Midbrain (tissue), 1 donor: ENCODE measurements at places on chromosomes 7 and 10.

GRCh38 chr10:122196218-122196617 is 74.9 kb upstream of the BTBD16 start:
- no peak for DNase-seq

DNA sequence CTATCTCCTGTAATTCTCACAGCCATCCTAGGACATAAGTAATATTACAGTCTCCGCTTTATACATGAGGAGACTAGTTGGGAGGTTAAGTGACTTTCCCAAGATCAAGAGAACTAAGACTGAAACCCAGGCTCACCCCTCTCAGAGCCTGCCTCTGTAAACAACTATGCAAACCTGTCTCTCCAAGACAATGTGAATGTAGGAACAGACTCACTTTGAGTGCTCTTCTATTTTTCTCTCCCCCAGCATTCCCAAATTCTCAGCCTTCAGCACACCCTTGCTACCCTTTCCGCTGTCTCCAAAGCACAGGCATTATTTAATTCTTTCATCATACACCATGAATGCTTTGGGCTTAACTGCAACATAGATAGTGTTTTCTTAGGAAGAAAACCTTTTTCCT is 13.6 kb downstream of the ACTA2 start:
- no peak for DNase-seq

DNA sequence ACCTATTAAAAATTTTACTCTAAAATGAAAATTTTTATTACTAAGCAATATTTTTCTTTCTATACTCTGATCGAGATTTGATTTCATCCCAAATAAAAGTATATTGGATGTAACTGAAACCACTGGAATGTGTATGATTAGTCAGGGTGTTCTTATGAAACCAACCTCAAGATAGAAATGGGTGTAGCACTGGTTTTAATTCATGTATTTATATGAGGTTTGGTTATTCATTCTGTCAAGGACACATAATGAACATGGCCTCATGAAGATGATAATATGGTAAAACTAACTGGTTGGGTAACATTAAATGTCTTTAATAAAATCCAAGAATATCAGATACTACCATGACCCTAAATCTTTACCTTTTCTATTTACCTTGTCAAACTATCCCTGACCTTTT is 197.7 kb downstream of the SEMA3A start:
- DNase-seq: no peak

DNA sequence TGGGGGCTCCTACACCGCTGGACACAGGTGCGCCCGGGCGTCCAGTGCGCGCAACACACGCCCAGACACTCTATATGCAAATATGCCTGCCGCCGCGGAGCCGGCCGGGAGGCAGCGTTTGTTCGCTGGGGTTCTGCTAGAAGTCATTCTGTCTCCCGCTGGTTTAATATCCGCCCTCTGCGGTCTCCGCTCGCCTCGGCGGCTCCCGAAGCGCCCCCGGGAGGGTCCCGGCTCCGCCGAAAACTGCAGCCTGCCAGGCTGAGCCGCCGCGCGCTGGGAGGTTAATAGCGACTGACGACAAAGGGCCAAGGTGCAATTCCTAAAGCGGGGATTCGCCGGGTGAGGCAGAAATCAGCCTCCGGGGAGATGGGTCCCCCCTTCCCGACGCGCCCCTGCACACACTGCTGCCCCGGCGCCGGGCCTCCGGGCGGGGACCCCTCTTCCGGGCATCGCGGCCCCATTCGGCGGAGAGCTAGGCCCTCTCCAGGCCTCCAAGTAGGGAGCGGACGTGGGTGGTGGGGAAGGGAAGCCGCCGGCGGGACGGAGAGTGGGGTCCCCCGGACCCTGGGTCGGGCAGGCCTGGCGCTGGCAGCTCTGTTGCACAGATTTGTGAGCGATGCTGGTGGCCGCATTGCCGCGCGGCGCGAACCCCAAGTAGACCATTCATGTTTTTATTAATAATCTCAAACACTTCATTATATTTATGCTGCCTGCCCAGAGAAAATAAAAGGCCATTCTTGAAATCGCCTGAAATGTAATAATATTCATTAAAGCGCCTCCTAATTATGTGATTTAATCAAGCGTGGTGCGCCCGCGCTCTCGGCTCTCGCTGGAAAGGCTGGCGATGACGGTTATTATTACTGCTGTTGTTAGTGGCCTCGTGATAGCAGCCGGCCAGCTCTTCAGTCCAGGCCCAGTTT is 9.1 kb downstream of the EN2 start:
- no peak for DNase-seq

GRCh38 chr10:7121154-7121797 is 289.6 kb downstream of the SFMBT2 start:
- DNase-seq: peak; percentile 79

- DNase-seq: no peak
Observed at GRCh38 chr10:100696477-100696901, 48.9 kb upstream of the PAX2 start.

GRCh38 chr10:22550732-22551131 is 163.6 kb downstream of the PIP4K2A start:
- peak; percentile 56 for DNase-seq

GRCh38 chr10:53930648-53931047 is 870.4 kb downstream of the PCDH15 start:
- no peak for DNase-seq

DNA sequence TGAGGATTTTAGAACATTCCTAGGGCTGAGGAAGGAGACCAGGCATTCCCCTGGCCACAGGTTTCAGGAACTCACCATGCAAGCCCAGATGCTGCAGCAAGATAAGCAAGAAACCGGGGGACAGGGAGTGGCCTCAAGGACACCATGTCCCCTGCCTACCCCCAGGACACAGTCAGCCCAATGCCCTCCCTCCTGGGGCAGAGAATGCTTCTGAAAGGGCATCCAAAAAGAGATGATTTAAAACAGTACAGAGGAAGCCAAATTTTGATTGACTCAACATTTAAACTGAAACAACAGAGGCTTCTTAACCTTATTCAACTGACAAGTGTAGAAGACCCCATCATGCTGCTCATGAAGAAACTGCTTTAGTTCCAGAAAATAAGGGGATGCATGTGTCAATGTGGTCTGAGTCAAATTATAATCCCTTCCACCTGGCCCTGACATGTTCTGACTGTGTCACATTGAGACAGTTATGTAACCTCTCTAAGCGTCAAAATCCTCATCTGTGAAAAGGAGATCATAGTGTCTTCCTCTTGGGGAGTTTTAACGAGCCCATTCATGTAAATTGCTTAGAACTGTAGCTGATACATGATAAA is 60.0 kb downstream of the ICA1 start:
- DNase-seq: no peak

- DNase-seq: no peak
Observed at GRCh38 chr10:53357587-53357986, 585.0 kb upstream of the MBL2 start.

DNA sequence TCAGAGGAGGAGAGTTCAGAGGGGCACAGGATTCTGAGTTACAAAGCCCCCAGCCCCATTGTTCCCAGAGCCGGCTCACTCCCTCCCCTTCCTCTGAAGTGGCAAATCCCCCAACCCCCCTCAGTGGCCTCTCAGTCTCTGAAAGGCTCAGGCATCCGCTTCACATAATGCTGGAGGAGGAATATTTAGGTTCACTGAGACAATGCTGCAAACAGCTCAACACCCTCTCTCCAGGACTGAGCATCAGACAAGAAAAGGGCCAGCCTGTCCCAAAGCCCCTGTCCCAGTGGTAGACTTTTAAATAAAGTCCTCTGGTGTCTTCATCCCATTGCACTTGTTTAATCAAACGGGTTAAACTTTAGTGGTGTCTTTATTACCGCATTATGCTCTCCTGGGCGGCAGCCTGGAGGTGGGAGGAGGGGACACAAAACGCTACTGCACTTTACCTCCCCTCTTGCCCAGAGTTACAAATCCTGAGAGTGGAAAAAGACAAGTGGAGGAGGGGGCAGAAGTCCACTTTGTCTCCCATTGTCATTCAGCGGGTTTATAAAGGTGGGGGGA is 257.9 kb downstream of the FGFR2 start:
- DNase-seq: no peak

DNA sequence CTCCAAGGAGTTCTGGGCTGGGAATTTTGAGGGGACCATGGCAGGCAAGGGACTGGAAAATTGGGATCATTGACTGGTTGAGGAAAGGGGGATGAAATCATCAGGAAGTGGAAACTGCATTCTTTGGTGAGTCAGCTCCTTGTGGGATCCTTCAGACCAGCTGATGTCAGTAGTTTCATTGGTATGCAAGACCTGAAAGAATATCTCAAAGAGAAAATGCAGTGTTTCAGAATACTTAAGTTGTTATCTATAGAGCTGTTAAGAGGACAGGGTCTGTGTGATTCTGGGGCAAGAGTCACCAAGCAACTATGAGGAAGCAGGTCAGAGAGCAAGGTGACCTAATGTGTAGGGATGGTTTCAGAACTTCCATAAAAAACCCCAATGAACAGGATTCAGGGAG is 595.9 kb upstream of the AUTS2 start:
- DNase-seq: no peak

DNA sequence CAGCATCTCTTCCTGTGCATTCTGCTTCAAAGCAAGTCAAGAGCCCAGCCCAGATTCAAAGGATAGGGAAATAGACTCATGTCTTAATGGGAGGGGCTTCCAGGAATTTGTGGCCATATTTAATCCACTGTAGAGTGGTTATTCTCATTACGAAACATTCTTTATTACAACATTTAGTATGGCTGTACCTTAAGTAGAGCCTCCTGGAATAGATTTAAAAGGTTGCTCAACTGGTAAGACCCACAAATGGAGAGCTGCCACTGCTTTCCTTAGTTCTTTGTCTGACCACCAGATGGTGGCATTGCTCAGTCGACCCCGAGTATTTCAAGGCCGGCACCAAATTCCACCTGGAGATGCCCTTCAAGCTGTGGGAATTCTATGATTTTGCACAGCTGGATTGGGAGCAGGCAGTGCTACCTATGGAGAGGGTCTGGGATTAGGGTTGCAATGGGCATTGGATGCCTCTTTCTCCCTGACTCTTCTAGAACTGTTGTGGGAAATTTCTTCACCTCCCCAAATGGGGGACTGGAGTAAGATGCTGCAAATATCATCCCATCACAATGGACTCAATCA is 102.2 kb downstream of the RBM20 start:
- peak; percentile 52 for DNase-seq

- DNase-seq: no peak
Observed at GRCh38 chr7:16926861-16927260, 45.1 kb upstream of the AGR3 start.

GRCh38 chr7:2245883-2246675 is 4.1 kb downstream of the NUDT1 start:
- no peak for DNase-seq

DNA sequence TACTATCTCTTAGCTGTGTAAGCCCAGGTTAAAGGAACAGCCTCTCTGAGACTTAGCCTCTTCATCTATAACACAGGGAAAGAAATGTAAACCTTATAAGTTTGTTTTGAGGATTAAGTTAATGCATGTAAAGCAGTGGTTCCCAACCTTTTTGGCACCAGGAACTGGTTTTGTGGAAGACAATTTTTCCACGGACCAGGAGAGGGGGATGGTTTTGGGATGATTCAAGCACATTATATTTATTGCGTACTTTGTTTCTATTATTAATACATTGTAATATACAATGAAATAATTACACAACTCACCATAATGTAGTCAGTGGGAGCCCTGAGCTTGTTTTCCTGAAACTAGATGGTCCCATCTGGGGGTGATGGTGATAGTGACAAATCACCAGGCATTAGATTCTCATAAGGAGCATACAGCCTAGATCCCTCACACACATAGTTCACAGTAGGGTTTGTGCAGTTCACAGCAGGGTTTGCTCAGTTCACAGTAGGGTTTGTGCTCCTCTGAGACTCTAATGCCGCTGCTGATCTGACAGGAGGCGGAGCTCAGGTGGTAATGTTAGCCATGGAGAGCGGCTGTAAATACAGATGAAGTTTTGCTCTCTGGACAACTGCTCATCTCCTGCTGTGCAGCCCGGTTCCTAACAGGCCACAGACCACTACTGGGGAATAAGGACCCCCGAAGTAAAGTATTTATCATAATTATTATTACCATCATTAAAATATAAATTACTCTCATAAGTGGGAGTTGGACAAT is 41.3 kb upstream of the ANK3 start:
- no peak for DNase-seq

GRCh38 chr10:110798340-110798739 is 73.4 kb upstream of the PDCD4 start:
- DNase-seq: no peak

- no peak for DNase-seq
Observed at GRCh38 chr10:10092581-10092980, 925.1 kb upstream of the CELF2 start.

- no peak for DNase-seq
Observed at GRCh38 chr10:71178880-71179279, 33.5 kb upstream of the UNC5B start.

DNA sequence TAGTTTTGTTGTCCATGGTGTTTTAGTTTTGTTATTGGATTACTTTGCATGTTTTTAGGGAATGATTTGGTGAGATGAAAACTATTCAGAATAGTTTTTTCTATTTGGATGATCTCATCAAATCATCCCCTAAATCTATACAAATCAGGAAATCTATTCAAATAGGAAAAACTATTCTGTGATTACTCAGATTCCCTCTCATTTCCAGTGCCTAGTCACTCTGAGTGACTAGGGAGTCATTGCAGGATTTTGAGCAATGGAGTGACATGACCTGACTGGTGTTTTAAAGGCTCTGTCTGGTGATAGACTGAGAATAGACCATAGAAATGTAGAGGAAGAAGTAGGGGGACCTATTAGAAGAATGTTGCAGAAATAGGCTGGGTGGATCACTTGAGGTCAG is 72.4 kb downstream of the TPST1 start:
- DNase-seq: no peak

GRCh38 chr10:121788717-121789116 is 139.1 kb downstream of the ATE1 start:
- no peak for DNase-seq

GRCh38 chr7:1355568-1356340 is 103.5 kb downstream of the MICALL2 start:
- DNase-seq: no peak

DNA sequence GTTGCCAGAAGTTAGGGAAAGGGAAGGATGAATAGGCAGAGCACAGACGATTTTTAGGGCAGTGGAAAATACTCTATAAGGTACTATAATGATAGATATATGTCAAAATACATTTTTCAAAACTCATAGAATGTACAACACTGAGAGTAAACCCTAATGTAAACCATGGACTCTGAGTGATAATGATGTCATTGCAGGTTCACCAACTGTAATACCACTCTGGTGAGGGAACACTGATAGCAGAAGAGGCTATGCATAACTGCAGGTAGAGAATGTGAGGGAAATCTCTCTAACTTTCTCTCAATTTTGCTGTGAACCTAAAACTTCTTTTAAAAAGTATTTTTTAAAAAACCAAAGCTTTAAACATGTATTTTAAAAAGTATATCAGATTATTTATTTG is 22.1 kb downstream of the POT1 start:
- no peak for DNase-seq

GRCh38 chr10:36236931-36237330 is 594.8 kb upstream of the FZD8 start:
- DNase-seq: no peak

- no peak for DNase-seq
Observed at GRCh38 chr7:138237995-138238394, 161.7 kb downstream of the AKR1D1 start.

GRCh38 chr7:140390466-140391190 is 7.7 kb downstream of the SLC37A3 start:
- peak; percentile 8 for DNase-seq
